ENCODE measurements at places on chromosomes 4 and X.

DNA sequence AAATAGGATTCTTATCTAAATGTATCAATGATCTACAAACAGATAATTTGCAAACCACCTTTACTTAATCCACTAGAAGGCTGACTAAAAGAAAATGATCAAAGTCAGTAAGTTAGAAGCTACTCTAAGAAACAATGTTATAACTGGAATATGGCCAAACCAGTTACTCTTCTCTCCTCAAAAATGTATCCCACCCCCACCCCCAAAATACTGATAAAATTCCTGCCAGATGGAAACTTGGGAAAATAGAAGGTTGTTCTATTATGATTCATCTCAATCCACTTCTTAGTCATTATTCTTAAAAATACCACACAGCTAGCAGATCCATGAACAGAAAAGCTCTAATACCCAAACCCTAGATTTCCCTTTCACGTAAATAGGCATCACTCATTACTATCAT is 206.4 kb downstream of the KLHL13 start:
- no peak for DNase-seq

GRCh38 chr4:95061220-95061619 is 303.5 kb downstream of the BMPR1B start:
- no peak for DNase-seq

DNA sequence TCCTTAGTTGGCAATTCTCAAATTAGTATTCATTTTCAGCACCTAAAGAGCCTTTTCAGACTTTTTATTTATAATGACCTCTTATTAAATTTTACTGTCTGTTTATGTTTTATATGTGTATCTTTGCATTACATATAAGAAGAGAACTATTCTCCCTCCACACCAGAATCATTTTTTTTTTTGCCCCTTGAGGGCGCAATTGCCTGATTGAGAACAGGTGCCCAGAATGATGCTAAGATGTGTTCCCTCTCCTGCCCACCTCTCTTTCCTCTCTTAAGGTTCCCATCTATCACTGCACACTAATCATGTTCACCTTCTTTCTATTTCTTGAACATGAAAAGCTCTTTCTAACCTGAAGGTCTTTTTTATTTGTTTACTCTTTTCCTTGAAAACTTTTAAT is 44.2 kb upstream of the ADAM29 start:
- DNase-seq: no peak

DNA sequence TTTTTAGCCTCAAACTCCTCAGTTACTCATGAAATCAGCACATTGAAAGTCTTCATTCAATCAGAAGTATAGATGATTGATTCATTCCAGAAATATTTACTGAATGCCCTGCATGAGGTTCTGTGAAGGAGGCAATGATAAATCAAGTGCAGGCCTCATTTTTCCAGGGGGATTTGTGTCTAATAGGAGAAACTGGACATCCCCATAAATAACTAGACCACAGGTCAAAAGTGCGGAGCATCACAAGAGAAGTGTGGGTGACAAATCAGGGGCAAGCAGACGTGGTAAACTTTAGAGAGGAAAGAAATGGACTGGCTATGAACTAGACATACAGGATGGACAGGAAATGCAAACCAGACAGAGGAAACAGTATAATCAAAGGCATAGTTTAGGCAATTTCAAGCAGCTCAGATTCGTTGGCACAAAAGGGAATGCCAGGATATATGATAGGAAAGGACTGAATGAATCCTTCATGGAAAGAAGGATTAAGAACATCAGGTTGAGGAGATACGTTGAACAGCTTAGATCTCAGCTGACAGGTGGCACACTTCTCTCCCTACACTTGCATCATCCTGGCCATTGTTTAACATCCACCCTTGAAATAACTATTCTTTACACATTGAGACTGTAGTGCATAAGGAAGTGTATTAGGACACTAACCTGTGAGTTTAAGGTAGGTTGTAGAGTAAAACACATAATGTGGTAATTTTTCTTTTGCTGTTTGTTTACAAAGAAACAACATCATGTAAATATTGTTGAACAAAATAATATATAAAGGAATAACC is 69.6 kb upstream of the RASGEF1B start:
- DNase-seq: no peak

DNA sequence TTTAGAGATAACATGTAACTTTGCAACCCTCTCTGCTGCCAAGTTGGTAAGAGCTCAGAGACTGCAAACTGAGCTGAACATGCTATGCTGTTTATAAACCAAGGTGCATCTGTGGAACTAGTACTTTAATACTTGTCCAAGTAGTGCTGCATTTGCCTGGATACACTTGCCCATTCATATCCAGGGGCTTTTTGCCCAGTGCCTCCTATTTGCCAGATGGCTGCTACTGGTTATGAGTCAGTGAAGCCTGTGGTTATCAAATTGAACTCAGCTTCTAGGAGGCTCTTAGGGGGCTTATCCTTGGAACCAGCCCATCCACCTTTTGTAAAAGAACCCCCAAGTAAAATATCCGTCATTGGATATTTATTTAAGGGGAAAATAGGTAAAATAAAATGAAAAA is 79.6 kb downstream of the AFF2 start:
- no peak for DNase-seq

DNA sequence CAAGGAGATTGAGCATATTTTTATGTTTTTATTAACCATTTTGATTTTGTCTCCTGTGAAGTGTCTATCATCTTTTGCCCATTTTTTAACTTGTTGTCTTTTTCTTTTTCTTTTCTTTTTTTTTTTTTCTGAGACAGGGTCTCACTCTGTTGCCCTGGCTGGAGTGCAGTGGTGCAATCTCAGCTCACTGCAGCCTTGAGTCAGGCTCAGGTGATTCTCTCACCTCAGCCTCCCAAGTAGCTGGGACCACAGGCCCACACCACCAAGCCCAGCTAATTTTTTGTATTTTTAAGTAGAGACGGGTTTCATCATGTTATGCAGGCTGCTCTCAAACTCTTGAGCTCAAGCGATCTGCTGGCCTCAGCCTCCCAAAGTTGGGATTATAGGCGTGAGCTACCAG is 4.6 kb upstream of the ADD1 start:
- no peak for DNase-seq

GRCh38 chr4:155042014-155042413 is 166.4 kb upstream of the NPY2R start:
- no peak for DNase-seq

- DNase-seq: no peak
Measured at GRCh38 chr4:84260495-84260894, 238.6 kb downstream of the NKX6-1 start.

DNA sequence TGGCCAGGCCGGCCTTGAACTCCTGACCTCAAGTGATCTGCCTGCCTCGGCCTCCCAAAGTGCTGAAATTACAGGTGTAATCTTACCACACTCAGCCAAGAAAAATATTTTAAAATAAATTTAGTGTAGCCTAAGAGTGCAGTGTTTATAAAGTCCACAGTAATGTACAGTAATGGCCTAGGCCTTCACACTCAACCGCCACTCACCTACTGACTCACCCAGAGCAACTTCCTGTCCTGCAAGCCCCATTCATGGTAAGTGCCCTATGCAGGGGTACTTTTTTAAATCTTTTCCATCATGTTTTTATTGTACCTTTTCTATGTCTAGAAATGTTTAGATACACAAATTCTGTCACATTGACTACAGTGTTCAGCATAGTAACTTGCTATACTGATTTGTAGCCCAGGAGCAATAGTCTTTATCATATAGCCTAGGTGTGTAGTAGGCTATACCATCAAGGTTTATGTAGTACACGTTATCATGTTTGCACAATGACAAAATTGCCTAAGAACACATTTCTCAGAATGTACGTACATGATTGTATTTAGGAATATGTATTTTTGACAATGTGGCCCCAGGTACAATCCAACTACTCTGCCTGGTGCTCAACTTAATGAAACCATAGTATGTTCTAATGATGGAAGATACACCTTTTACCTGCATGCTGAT is 455.2 kb downstream of the PCDH7 start:
- no peak for DNase-seq

- DNase-seq: no peak
Measured at GRCh38 chrX:112808007-112808406, 32.6 kb downstream of the AMOT start.

GRCh38 chr4:19693936-19694570 is 557.7 kb upstream of the SLIT2 start:
- no peak for DNase-seq

DNA sequence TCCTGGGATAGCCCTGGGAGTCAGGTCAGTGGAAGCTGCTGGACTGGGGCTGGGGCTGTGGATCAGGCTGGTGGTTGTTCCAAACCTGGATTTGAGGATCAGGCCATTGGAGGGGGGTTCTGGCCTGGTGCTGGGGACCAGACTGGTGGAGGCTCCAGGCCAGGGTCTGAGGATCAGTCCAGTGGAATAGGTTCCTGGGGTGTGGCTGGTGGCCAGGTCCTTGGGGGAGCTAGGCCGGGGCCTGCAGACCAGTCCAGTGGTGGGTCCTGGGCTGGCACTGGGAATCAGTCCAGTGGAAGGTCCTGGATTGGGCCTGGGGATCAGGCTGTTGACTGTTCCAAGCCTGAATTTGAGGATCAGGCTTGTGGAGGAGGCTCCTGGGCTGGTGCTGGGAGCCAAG is 8.0 kb downstream of the ARMCX4 start:
- no peak for DNase-seq

DNA sequence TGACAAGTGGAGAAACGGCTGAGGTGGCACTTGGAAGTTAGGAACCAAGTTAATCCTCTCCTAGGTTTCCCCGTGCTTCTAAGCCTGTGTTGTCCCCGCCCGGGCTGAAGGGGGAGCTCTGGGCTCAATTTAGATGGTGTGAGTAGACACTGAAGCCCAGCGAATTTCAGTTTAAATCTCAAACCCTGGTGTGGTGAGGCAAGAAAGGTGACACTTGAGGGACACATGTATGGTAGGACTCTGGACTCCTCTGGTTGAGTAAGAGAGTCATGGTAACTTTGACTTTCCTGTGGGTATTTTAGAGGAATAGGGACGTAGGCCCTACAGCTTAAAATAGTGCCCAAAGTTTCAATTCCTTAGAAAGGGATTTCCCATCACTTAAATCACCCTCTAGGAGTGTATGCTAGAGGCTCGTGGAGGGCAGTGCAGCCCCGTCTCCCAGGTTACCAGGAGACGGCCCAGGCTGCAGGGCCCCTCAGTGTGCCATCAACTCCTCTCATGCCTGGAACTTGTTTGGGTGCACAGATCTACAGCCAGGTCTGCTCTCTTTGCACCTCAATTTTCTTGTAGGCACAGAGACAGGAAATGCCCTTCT is 24.0 kb downstream of the HAND2 start:
- DNase-seq: no peak

GRCh38 chr4:138438608-138439007 is 196.5 kb upstream of the SLC7A11 start:
- DNase-seq: no peak

DNA sequence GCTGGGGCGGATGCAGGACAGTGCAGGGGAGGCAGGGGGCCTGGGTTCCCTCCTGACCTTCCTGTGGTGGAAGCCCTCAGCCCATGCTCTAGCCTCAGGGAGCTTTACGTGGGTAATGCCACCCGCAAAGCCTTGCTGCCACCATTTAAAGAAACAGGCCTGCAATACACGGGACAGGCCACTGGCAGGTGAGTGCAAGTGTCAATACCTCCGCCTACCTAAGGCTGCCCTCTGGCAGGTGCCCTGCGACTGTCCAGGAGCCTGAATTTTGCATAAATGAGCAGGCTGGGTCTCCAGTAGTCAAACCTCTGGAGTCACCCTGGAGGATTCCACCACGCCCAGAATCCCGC is 5.9 kb downstream of the CRMP1 start:
- no peak for DNase-seq

- no peak for DNase-seq
Measured at GRCh38 chr4:77025643-77026321, 50.0 kb downstream of the CCNI start.

GRCh38 chr4:122968227-122968812 is 45.9 kb upstream of the NUDT6 start:
- no peak for DNase-seq

DNA sequence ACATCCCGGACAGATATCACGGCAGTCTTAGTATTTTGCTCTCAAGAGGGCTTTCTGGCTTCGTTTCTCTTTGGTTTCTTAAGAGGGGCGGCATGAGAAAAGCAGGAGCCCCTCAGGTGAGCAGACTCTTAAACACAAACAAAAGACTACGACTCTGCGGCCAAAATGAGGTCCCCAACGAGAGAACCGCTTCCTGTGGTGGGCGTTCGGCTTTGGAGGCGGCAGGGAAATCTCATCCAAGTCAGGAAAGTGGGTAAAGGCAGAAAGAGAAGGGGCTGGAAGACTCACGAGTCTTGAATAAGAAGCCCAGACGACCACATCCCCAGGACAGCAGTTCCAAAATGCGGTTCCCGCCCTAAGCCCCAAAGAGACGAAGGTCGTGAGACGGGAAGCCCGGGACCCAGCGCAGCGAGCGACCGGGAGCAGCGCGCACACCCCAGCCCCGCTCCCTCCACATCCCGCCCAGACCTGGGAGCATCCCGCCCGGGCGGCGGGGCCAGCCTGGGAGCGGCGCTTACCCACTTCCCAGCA is 409 bp downstream of the UGDH start:
- DNase-seq: no peak

GRCh38 chr4:687048-687970 is 1.6 kb downstream of the SLC49A3 start:
- no peak for DNase-seq

DNA sequence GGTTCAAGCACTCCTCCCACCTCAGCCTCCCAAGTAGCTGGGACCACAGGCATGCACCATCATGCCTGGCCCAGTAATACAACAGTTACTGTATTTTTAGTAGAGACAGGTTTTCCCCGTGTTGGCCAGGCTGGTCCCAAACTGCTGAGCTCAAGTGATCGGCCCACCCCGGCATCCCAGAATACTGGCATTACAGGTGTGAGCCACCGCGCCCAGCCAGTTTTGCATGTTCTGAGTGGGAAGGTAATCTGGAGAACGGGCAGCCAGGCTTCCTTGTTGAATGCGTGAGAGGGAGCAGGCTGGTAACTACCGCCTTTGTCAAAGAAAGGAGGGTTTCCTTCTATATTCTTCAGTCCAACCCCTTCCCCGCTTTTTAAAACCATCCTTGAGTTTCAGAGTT is 9.1 kb downstream of the NOCT start:
- DNase-seq: no peak

- no peak for DNase-seq
Measured at GRCh38 chr4:152594057-152594456, 58.2 kb upstream of the FBXW7 start.

- DNase-seq: no peak
Measured at GRCh38 chr4:185685804-185686203, 126.2 kb downstream of the SORBS2 start.

- no peak for DNase-seq
Measured at GRCh38 chr4:185015108-185015507, 3.2 kb upstream of the HELT start.

DNA sequence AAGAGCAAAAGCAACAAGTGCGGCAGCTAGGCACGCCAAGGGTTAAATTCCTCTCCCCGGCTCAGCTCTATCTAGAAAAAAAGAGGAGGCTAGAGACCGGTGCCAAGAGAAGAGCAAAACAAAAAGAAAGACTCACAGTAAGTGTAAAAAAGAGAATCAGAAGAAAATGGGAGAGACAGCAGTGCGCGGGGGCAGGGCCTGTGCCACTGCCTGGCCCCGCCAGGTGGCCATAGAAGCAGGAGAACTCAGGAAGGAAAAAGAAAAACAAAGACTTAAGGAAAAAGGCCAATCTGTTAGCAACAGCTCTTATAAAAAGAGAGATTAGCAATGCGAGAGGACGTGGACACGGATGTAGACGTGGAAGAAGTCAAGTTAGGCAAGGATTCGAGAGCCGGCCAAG is 3.2 kb downstream of the ACOX3 start:
- no peak for DNase-seq

GRCh38 chrX:314781-315595 is 3.6 kb downstream of the GTPBP6 start:
- no peak for DNase-seq

- DNase-seq: no peak
Measured at GRCh38 chr4:92198711-92199110, 105.1 kb upstream of the GRID2 start.

All from NCI-H187 treated with DMSO at 0.1 percent for 48 hours (cell line).